ENCODE measurements at places on chromosomes 5 and 9.

GRCh38 chr5:37005252-37005651 is 128.7 kb downstream of the NIPBL start:
- no peak for DNase-seq

- DNase-seq = no peak
These were observed 35.4 kb upstream of the TMC1 start for GRCh38 chr9:72485821-72486593.

DNA sequence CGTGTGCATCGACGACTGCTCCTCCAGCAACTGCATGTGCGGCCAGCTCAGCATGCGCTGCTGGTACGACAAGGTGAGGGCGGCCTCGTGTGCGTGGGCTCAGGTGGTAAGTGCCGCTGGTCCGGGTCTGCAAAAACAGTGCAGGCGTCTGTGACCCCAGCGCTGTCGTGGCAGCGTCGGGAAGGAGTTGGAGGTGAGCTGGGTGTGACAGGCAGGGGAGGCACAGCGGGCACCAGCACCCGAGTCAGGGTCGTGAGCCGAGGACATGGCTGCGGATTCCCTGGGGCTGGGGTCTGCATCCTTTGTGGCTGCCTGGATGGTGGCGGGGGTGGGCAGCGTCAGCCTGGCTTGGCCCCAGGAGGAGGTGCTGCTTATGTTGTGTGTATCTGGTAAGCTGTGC is 63.1 kb upstream of the CACNA1B start:
- no peak for DNase-seq

DNA sequence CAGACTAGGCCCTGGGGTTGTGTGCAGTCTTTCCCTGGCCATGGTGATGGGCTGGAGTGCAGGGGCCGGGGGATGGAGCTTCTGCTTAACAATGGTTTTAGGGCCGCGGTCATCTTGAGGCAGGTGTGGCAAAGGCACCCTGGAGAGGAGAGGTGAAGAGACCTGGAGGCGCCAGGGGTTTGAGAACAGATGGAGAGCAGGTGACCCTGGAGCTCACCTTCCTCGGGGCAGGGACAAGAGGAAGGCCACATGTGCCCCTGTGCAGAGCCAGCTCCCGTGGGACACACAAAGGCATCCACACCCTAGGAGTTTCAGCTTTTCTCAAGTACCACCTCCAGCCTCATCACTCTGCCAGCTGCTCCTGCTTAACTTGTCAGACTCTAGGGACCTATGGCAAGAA is 46.4 kb upstream of the SH3GL2 start:
- DNase-seq = no peak

- no peak for DNase-seq
These were observed 115.6 kb upstream of the COL5A1 start for GRCh38 chr9:134525841-134526583.

GRCh38 chr9:115192835-115193525 is 75.0 kb upstream of the TNC start:
- DNase-seq = no peak

DNA sequence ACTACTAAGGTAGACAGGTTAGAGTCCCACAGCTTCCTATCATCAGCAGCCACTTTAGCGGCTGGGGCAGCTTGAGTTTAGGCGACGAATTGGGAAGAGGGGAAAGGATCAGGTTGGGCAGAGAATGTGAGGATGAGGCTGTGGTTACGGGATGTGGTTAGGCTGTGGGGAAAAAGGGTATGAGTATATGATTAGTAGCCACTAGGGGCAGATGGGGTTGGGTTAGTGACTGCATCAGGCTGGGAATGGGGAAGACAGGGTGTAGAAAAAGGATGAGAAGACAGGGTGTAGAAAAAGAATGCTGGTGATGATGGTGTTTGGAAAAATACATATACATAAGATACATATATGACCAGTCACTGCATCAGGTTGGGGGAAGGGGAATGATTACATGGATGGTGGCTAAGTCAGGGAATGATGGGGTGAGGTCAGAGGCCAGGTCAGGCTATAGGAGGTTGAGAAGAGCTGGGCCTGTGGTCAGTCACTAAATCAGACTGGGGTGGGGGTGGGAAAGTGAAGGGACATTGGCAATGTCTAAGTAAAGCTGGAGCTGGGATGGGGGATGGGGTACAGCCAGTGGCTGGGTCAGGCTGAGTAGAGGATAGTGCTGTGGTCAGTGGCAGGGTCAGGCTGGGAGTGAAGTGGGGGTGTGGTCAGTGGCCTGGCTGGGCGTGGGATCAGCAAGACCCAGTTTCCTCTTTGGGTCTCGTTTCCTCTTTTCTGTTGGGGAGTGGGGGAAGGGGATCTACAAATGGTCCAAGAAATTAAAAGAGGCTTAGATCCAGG is 2.1 kb downstream of the TLN1 start:
- DNase-seq = no peak

GRCh38 chr5:164593982-164594381 is 1088.6 kb downstream of the MAT2B start:
- no peak for DNase-seq

DNA sequence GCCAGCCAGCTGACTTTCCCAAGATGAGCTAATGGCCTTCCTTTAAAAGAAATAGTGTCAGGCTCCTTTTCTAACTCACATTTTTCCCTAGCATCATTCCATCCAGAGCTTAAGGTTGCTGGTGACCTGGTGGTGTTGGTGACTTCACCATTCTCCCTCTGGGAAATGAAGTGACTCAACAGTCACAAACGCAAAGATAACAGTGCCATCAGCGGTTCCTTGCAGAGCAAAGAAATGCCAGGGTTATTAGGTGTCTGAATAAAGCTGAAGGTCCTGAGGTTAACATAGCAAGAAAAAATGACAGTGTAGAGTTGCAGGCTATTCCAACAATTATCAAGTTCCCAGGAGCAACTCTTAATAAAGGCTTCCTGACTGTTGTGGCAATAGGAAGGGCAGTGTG is 111.8 kb upstream of the SLC44A1 start:
- DNase-seq = no peak

- no peak for DNase-seq
These were observed 38.9 kb upstream of the STX17 start for GRCh38 chr9:99867536-99867935.

DNA sequence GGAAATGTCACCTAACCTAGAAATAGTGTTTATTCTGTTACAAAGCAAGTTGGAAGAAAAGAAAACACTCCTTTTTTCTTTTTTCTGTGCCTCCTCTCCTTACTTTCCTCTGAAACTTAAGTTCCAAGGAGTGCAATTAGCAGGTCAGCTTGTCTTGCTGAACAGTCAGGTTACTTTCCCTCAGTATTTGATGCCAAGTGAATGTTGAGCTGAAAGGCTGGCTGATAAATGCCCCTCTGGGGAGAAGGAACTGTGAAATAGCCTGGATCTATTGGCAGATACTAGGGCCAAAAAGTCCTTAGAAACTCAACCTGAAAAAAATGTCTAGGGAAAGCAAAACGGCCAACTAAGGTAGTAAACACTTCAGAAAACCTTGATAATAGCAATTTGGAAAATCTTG is 43.6 kb downstream of the GRIA1 start:
- DNase-seq = no peak

GRCh38 chr9:100129772-100130171 is 30.7 kb downstream of the INVS start:
- DNase-seq = no peak

DNA sequence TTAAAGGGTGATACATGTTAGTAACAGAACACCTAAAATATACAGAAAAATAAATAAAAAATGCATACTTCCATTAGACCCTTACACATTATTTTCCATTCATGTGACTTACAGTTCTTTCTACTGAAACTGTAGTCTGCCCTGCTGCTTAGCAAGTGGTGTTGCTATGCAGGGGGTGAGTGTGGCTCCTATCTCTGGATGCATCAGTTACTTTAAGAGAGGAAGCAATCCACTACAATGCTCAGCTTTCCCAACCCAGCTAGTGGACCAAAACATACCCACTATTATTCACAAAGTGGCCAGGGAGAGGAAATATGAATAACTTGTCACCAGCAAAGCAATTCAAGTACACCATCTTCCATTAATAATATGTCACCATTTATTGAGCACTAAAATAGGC is 121.8 kb downstream of the DOCK2 start:
- DNase-seq = no peak

DNA sequence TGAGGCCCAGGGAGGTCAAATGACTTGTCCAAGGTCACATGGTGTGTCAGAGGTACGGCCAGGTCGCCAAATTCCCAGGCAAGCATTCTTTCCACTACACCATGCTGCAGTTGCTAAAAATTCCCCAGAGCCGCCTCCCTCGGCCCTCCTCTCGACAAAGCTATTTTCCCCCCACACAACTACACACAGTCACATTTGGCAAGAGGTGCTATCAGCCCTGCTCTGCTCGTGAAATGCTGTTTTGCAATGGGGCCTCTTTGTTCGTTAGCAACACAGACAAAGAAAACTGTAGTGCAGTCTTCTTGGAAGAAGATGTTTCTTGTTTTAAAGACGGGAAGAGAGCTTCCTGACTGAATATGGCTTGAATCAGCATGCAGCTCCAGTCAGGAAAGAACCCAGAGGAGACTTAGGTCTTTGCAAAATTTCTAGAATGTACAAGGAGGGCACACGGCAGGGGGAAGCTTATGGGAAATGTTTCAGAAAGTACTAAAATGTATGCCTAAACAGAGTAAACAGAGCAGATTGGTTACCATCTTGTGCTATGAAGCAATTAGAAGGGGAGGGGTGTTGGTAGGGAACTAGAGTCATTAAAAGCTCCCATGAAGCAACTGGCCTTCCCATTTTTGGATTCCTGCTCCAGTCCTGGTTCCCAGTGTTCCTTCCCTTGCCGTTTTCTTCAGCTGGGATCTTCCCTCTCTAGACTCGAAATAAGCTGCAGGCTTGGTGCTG is 14.2 kb downstream of the SLIT3 start:
- DNase-seq = no peak

DNA sequence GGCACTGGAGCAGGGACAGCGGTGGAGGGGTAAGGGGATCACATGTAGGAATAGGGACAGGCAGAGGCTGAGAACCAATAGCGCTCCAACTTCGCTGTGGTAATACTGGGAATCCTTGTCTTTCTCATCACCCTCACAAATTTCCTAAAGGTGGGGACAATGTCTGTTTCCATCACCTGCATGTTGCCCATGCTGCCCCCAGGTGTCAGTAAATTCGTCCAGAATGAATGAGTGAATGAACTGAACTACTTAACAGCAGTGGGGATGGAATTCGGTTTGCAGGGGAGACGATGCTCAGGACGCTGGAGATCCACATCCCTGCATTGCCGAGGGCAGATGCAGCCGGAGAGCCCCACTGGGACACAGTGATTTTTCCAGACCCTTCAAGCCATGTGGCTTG is 129.9 kb downstream of the PDZD2 start:
- no peak for DNase-seq

DNA sequence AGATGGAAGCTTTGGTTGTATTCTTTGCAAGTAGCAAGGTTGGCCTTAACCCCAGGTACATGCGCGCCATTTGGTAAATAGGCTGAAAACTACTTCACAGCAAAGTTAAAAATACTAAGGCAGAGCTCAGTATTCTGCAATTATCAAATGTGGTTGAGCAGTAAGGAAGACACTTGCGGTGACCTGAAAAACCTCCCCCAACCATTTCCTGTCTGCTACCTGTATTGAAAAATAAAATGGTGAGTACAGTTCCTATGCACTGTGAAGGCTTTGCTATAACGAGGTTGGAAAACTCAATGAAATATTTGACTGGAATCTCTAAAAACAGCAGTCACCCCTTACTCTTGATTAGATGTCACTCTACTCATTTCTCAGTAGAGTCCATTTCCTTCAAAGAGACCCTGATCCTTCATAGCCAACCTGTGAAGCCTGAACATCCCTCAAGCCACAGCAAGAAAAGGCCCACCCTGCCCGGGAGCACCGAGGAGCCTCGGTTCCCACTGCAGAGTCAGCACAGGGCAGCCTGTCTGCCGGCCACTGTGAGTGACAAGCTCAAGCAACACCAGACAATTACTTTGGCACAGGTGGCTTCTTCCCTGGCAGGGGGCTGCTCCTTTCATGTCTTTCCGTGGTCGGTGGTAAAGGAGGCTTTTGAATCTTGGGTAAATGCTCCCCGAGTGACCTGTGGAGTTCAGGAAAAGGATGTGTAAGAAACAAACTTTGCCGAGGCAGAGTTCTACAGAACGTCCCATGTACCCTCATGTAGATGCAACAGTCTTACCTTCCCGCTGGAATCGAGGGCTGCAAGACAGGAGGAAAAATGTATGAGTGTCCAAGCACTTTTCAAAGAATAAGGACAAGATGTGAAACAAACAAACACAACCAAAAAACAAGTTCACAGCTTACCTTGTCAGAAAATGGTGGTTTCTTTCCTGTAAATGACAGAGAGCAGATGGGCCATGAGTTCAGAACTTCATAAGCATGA is 29.6 kb downstream of the C5orf58 start:
- no peak for DNase-seq

DNA sequence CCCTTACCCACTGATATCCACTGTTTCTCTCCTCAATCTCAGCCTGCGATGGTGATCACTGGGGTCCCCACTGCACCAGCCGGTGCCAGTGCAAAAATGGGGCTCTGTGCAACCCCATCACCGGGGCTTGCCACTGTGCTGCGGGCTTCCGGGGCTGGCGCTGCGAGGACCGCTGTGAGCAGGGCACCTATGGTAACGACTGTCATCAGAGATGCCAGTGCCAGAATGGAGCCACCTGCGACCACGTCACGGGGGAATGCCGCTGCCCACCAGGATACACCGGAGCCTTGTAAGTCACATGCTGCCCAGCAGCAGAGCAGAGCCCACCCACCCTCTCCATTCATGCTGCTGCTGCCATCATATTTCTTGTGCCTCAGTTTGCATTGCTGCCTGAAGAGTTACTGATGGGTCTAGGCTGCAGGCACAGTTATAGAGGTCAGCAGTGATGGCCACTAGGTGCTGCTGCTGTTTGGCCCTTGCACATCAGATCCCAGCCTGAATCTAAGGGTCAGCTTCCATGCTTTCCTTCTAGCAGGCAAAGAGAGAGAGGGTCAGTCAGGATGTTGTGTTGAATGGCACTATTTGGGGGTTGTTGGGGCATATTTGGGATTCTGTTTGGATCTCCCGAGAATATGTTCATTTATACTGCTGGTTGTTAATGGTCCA is 106.0 kb downstream of the MEGF10 start:
- DNase-seq = no peak

- no peak for DNase-seq
These were observed 378.8 kb downstream of the OSTF1 start for GRCh38 chr9:75467142-75467541.

GRCh38 chr9:116547729-116548426 is 139.2 kb upstream of the TRIM32 start:
- DNase-seq = no peak

GRCh38 chr5:56003179-56003578 is 8.4 kb upstream of the IL6ST start:
- no peak for DNase-seq

DNA sequence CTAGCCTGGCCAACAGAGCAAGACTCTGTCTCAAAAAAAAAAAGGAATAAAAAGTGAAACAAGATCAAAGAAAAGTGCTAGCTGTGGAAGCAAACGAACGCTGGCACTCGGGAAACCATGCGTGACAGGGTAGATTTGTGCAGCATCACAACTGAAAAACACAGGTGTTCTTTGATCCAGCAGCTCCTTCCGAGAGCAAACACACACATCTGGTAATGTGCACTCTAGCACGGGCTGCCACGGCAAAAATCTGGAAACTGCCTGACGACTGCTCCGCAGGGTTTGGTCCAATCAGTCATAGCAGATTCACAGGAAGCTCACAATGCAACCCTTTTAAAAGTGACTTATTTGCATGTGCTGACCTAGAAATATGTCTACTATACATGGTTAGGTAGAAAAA is 80.0 kb downstream of the SYK start:
- DNase-seq = no peak
